Stimulated activated CD4-positive, alpha-beta T cell treated with anti-CD3 and anti-CD28 coated beads, Interleukin-4, amount 100 ng/mL, for 24 hours (primary cell): ENCODE measurements at places on chromosomes 3 and 15.

DNA sequence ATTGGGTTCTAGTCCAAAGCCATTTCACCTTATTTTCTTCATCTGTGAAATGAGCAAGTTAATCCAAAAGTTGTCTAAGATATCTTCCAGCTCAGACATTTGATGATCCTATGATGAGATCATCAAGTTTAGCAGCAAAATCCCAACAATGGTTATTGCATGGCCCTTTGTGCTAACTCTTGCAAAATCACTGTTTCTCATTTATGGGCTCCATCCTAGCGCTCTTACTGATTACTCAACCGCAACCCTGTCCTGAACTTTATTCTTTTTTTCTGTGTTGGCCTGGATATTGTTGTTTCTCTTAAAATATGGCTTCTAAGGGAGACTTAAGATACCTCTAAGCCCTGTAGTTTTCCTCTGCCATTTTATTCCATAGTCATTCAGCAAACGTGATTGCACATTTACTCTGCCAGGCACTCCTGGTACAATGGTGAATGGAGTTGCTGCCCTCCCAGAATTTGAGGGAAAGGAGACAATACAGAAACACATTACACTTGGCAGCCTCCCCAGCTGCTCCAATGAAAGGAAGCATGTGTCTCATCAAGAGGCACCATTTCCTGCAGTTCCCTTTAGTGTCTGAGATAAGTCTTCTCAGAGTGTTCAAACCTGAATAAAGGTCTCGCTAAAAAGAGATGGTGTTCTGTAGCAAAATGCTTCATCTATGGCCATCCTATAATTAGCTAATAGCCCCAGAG lies 4.4 kb downstream of the GXYLT2 start:
- DNase-seq = no peak

GRCh38 chr3:74605437-74605836 lies 9.0 kb downstream of the CNTN3 start:
- DNase-seq = no peak

- no peak for DNase-seq
Measured at GRCh38 chr3:37255990-37256308, 81.6 kb upstream of the LRRFIP2 start.

GRCh38 chr3:42900226-42901072 lies 5.5 kb upstream of the ZNF662 start:
- DNase-seq = no peak
